ENCODE measurements at places on chromosomes 5 and 9. TPM values are rescaled to one million over a fixed set of nuclear protein-coding genes. Genes with fewer than 3 reads are reported as not detected.

Gene RASEF
- 125 TPM for total RNA-seq

Gene C8G
- total RNA-seq: not detected

Gene IL3
- not detected for total RNA-seq

Gene RFESD
- total RNA-seq: 14.8 TPM

Gene PAEP
- 3.0 TPM for total RNA-seq

Gene BNC2
- total RNA-seq: 37.2 TPM

Gene TLX3
- total RNA-seq: not detected

Gene UBE2QL1
- 2.5 TPM for total RNA-seq

Gene GABRA1
- 0.23 TPM for total RNA-seq

Gene CSF2
- not detected for total RNA-seq

Gene QRFP
- total RNA-seq: not detected

Gene BTNL8
- total RNA-seq: 8.3 TPM

- no peaks in the 10 kb centered on the region for H3K27me3 ChIP-seq
- no peak overlapping the region for H3K4me3 ChIP-seq
- peak overlapping the region; percentile 64 for H3K27ac ChIP-seq
- no peaks in the 10 kb centered on the region for H3K36me3 ChIP-seq
- peaks cover 4% of the 10 kb centered on the region for H3K4me1 ChIP-seq
Measured at GRCh38 chr5:172910828-172911627, 48.2 kb upstream of the RPL26L1 start.

- peak; percentile 62 for DNase-seq
- H3K27ac ChIP-seq: peak overlapping the region; percentile 39
- no peak overlapping the region for H3K4me3 ChIP-seq
Measured at GRCh38 chr9:131423171-131423581, 29.3 kb downstream of the PRRC2B start.

- H3K27me3 ChIP-seq: no peaks in the 10 kb centered on the region
- H3K27ac ChIP-seq: no peak overlapping the region
- H3K4me1 ChIP-seq: no peaks in the 10 kb centered on the region
Measured at GRCh38 chr5:153654504-153655200, 164.2 kb downstream of the GRIA1 start.

- no peaks in the 10 kb centered on the region for H3K36me3 ChIP-seq
- peaks cover 3% of the 10 kb centered on the region for H3K27me3 ChIP-seq
- H3K4me3 ChIP-seq: no peak overlapping the region
- no peak for DNase-seq
Measured at GRCh38 chr5:2869471-2869870, 118.0 kb upstream of the IRX2 start.

DNA sequence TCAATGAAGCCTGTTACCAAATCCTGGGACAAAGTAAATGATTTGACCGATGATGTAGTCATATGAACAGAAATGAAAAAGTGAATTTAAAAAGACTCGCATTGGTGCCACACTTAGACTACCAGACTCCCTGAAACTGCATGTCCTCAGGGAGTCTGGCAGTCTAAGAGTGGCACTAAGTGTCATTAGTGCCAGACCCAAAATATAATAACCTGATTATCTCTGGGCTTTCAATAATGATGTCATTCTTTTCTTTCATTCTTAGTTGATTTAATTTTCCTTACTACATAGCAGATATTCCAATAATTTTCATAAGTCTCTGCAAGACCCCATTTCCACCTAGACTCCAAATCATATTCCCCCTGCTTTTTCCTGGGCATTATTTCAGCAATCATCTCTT is 59.0 kb downstream of the OR2K2 start:
- H3K4me3 ChIP-seq: no peak overlapping the region
- DNase-seq: no peak
- no peaks in the 10 kb centered on the region for H3K27me3 ChIP-seq
- H3K4me1 ChIP-seq: no peaks in the 10 kb centered on the region
- H3K36me3 ChIP-seq: no peaks in the 10 kb centered on the region

- H3K4me1 ChIP-seq: no peaks in the 10 kb centered on the region
- H3K36me3 ChIP-seq: no peaks in the 10 kb centered on the region
- DNase-seq: no peak
- H3K4me3 ChIP-seq: no peak overlapping the region
Measured at GRCh38 chr9:113941526-113941925, 65.4 kb downstream of the ZNF618 start.

DNA sequence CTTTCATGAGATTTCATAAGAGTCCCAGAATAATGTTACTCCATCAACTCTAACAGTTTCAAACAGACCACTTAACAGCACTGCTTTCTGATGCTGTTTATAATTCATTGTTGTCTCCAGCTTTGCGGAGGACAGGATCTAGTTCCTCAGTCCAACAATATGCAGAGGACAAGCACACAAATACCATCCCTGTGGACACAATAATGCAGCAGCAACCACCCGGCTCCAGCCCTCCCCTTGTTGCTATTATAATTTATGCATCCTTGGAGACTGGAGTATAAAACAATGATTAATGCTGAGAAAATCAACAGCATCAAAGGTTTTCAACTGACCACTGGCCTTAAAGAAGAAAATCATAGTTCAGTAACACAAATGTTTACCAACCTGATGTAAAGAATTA is 108.3 kb downstream of the DENND1A start:
- no peak overlapping the region for H3K27ac ChIP-seq
- H3K36me3 ChIP-seq: no peaks in the 10 kb centered on the region
- H3K4me3 ChIP-seq: no peak overlapping the region
- no peaks in the 10 kb centered on the region for H3K27me3 ChIP-seq
- no peak for DNase-seq

GRCh38 chr5:142097681-142098080 is 10.9 kb upstream of the NDFIP1 start:
- no peaks in the 10 kb centered on the region for H3K36me3 ChIP-seq
- no peak overlapping the region for H3K4me3 ChIP-seq
- no peaks in the 10 kb centered on the region for H3K4me1 ChIP-seq
- no peak overlapping the region for H3K27ac ChIP-seq
- no peak for DNase-seq
- H3K27me3 ChIP-seq: no peaks in the 10 kb centered on the region

DNA sequence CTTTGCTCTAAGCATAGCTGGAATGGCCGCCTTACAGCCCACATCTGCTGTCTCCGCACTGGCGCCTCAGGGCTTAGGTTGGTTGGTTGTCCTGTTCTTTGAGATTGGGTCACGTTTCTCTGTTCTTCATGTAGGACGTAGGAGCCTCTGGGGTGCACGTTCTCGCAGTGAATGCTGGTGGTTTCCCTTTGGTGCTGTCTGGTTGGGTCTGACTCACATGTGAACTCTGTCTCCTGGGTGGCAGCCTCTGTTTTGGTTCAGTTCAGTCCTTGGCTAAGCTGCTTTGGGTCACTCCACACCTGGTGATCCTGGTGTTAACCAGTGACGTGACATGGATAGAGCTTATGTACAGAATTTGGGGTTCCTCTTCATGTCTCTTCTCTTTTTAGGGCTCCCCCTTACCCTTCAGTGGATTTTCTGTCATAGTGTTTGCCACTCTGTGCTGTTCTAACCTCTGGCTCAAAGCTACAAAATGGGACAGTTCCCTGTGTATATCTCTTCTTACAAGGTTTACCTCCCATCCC is 12.6 kb upstream of the LPCAT1 start:
- DNase-seq: no peak
- H3K27ac ChIP-seq: no peak overlapping the region
- H3K27me3 ChIP-seq: no peaks in the 10 kb centered on the region
- no peak overlapping the region for H3K4me3 ChIP-seq
- no peaks in the 10 kb centered on the region for H3K4me1 ChIP-seq
- no peaks in the 10 kb centered on the region for H3K36me3 ChIP-seq

DNA sequence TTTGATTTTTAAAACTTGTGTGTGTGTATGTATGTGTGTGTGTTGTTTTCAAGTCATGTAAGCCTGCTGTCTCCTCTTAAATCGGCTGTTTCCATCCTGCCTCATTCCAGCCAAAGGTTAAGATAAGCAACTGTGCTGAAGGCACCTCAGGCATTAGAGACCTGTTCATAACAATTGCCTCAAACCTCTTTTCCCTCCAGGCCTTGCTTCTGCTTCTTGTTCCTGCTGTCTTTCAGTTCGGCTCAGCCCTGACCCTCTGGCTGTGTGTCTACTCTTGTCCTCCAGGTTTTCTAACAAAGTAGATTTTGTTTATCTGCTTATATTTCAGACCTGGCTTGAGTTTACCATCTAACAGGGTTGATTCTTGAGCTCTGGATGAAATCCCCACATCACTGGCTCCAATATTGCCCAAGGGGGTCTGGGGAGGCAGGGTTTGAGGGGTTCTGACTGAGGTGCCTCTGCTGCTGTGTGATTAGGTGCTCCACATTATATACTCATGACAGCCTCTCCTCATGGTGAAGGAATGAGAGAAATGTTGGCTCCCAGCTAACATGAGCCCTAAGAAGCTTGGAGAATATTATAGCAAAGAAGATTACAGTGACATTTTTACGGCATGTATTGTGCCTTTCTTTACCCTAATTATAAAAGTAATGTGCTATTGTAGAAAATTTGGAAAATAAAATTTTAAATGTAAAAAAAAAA is 229.7 kb upstream of the PIK3R1 start:
- H3K27ac ChIP-seq: no peak overlapping the region
- DNase-seq: no peak
- no peaks in the 10 kb centered on the region for H3K4me1 ChIP-seq
- H3K27me3 ChIP-seq: no peaks in the 10 kb centered on the region

DNA sequence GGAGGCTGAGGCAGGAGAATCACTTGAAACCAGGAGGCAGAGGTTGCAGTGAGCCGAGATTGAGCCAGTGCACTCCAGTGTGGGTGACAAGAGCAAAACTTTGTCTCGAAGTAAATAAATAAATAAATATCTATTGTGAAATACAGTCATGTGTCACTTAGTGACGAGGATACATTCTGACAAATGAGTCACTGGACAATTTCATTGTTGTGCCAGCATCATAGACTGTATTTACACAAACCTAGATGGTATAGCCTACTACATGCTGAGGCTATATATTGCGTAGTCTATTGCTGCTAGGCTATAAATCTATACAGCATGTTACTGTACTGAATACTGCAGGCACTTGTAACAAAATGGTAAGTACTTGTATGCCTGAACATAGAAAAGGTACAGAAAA is 61.1 kb upstream of the CCL21 start:
- H3K27ac ChIP-seq: no peak overlapping the region
- H3K27me3 ChIP-seq: no peaks in the 10 kb centered on the region
- no peaks in the 10 kb centered on the region for H3K36me3 ChIP-seq
- H3K4me3 ChIP-seq: no peak overlapping the region
- DNase-seq: no peak

- DNase-seq: no peak
- no peak overlapping the region for H3K27ac ChIP-seq
- H3K27me3 ChIP-seq: no peaks in the 10 kb centered on the region
- no peaks in the 10 kb centered on the region for H3K4me1 ChIP-seq
- no peaks in the 10 kb centered on the region for H3K36me3 ChIP-seq
Measured at GRCh38 chr9:70428781-70429180, 14.3 kb upstream of the KLF9 start.

DNA sequence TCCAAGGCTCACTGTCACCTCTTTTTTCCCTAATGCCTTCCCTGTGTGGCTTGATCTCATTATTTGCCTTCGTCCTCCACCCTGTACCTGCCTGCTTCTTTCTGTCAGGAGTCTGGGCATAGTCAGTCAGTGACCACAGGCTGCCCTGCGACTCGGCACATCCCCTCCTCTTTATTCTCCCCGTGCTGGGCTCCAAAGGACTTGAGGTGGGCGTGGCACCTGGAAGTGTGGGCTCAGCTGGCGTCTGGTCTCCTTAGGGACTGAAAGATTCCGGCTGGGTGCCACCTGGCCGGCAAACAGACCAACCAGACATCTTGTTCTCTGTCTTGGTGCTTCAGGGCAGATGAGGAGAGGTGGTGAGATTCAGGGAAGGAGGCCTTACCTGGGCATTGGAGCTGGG is 29.6 kb upstream of the PRDM12 start:
- H3K4me1 ChIP-seq: no peaks in the 10 kb centered on the region
- DNase-seq: no peak
- no peak overlapping the region for H3K27ac ChIP-seq

DNA sequence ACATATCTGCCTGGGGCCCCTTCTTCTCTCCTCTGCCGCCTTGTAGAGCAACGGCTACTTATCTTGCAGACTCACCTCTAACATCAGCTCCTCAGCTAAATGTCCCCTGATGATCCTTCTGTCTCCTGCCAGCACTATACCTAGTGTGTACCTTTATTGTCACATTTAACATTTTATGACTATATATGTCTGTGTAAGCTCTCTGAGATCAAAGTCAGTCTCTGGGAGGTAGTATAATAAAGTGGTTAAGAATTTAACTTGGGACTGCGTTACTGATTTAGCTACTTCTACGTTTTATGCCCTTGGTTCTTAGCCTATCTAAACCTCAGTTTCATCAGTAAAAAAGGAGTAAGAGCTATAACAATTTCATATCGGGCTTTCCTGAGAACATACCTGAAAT is 2.2 kb downstream of the TMED7 start:
- H3K27ac ChIP-seq: no peak overlapping the region
- no peak for DNase-seq
- H3K4me3 ChIP-seq: no peak overlapping the region
- H3K36me3 ChIP-seq: no peaks in the 10 kb centered on the region

DNA sequence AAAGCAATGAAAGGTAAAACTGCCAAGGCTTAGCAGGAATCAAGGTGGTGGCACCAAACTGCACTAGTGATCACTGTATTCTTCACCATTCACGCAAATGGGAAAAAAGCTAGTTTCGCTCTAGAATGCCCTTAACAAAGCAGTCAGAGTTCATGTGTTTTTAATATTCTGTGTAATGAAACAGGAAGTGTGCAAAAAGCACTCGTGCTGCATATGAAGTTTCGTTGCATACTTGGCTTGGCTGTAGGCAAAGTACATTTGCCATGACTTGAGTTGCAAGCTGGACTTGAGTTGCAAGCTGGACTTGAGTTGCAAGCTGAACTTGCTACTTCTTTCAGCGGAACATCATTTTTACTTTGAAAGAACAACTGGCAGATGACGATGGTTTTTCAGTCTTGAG is 55.4 kb downstream of the FOXI1 start:
- H3K4me3 ChIP-seq: no peak overlapping the region
- H3K27me3 ChIP-seq: no peaks in the 10 kb centered on the region
- no peak for DNase-seq
- no peaks in the 10 kb centered on the region for H3K4me1 ChIP-seq

All from prostate gland (tissue), 2 donors.